ENCODE measurements at places on chromosomes 5 and 9. TPM values are rescaled to one million over a fixed set of nuclear protein-coding genes. Genes with fewer than 3 reads are reported as not detected.

Gene SLC35A4
- total RNA-seq, result 50.7 TPM

Gene ZBED3
- total RNA-seq, result 7.0 TPM

Gene FOXD4L5
- total RNA-seq, result not detected

Gene MSH3
- total RNA-seq, result 14.4 TPM

Gene RIMOC1
- 45.5 TPM for total RNA-seq

Measured in glutamatergic neuron (in vitro differentiated cells).